ENCODE measurements at places on chromosomes 16 and 17.

DNA sequence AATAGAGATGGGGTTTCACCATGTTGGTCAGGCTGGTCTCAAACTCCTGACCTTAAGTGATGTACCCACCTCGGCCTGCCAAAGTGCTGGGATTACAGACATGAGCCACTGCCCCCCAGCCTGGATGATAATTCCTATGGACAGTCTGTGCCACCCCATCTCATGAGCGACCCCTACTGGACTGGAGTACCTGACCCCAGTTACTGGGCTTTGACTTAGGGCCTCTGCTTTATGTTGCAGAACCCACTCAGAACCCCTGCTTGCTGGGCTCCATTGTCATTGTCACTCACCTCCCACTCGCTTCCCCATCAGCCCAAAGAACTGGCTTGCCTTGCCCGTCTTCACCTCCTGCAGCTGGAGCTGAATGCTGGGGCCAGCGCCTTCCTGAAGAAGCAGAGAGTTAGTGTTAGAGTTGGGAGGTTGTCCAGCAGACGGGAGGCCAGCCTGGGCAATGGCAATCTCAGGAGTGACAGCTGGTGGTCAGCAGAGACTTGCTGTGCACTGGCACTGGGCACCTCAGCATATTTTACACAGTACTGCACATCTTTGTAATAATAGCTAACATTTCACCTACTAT lies 4.0 kb downstream of the TAC4 start:
- DNase-seq, result no peak

DNA sequence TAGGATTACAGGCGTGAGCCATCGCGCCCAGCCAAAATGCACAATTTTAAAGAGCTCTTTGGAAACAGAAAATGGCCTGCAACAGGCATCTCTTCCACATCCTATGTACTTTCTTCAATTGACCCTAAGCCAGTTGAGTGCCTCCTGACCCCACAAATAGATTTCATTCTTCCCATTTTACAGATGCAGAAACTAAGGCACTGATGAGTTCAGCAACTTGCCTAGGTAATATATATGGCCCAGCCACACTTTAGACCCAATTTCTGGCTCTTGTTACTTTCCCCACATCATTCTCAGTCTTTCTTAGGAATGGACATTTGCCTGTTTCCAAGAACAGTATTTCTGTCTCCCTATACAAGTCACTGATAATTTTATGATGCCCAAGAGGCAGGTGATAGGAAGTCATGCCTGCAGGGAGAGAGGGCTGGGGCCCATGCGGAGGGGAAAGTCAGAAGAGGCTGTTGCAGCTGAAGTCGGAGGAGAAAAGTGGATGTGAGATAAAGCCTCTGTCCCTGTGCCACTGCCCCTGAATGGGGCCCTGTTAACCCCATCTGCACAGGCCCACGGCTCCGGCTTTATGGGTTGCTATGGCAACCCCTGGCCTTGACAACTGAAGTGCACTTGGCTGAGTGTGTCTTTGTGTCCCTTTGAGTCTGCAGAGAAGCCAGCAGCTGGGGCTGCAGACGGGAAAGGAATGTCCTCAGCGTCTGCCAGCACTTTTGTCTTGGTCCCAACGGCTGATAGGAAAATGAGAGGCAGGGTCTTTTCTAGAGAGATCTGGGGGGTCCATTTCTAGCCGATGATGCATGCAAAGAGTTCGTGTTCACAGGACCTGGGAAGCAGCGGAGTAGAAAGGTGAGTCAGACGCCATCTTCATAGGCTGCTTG lies 45.9 kb downstream of the ABAT start:
- DNase-seq, result peak; percentile 23

DNA sequence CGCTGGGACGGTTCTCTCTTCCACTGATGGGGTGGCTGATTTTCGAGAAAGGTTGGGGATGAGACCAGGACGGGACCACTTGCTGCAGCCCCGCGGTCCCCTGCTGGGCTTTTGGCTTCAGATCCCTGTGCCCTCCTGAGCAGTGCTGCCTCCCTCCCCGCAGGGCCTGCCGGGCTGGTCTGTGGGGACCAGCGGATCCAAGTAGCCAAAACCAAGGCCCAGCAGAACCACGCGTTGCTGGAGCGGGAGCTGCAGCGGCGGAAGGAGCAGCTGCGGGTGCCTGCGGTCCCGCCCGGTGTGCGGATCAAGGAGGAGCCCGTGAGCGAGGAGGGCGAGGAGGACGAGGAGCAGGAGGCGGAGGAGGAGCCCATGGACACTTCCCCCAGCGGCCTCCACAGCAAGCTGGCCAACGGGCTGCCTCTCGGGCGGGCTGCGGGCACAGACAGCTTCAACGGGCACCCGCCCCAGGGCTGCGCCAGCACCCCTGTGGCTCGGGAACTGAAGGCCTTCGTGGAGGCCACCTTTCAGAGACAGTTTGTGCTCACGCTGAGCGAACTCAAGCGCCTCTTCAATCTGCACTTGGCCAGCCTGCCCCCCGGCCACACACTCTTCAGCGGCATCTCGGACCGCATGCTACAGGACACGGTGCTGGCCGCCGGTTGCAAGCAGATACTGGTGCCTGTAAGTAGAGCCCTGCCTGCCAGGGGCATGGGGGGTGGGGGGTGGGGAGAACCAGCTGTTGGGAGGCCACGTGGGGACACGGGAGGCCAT lies 28.6 kb downstream of the POLR3E start:
- no peak for DNase-seq

DNA sequence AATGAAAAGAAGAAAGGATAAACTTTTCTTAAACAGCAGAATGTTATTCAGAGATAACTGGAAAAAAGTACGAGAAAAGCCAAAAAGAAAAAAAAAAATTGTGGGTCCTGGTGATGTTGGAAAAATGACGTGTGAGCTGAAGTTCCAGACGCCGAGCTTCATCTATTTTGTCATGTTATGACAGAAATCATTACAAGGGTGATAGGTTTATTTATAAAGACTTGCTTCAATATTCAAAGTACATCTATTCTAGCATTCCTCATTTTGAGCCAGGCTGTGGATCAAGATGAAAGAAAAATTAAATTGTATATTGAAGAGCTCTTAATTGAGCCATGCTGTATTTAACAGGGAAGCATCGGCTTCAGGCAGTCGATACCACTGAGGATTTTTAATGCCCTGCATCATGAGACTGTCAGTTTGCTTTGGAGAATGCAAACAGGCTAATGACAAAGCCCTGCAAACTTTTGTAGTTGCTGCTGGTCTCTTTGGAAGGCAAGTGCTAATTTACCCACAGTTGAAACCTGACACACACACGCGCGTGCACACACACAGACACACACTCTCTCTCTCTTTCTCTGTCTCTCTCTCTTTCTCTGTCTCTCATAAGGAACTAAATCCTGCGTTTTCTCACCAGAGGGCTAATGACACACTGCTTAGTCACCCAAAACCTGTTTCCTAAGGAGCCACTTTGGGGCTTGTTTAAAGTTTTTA lies 110.7 kb downstream of the WWOX start:
- no peak for DNase-seq

GRCh38 chr17:30251931-30252330 lies 16.4 kb upstream of the SLC6A4 start:
- no peak for DNase-seq

GRCh38 chr16:65769055-65769465 lies 597.4 kb upstream of the CDH5 start:
- DNase-seq, result no peak

- DNase-seq, result no peak
Measured at GRCh38 chr17:75570772-75571171, 16.8 kb upstream of the MYO15B start.

- no peak for DNase-seq
Measured at GRCh38 chr16:87305505-87306391, 11.4 kb downstream of the C16orf95 start.

DNA sequence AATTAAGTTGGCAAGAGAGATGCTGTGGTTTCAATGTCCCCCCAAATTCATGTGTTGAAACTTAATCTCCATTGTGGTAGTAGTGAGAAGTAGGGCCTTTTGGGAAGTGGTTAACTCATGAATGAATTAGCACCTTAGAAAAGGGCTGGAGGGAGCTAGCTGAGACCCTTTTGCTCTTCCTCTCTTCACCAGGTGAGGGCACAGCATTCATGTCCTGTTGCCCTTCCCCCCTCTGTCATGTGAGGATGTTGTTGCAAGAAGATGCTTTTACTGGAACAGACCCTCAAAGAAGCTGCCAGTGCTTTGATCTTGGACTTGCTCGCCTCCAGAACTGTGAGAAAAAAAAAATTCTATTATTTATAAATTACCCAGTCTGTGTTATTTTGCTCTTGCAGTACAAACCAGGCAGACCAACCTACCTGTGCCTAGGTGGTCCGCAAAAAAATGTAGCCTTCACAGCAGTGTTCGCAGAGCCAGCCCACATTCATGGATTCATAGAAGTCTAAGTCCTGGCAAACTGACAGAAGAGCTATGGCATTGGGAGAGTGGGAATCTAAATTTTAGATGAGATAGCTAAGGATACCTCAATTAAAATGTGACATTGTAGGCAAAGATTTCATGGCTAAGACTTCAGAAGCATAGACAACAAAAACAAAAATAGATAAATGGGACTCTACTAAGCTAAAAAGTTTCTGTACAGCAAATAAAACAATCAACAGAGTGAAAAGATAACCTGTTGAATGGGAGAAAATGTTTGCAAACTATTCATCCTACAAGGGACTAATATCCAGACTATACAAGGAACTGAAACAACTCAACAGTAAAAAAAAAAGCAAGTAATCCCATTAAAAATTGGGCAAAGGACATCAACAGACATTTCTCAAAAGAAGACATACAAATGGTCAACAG lies 32.0 kb upstream of the ABCA5 start:
- DNase-seq, result no peak

GRCh38 chr16:77467821-77468335 lies 33.0 kb upstream of the ADAMTS18 start:
- no peak for DNase-seq

- no peak for DNase-seq
Measured at GRCh38 chr16:56842133-56842532, 22.9 kb upstream of the SLC12A3 start.

- DNase-seq, result no peak
Measured at GRCh38 chr17:59828478-59828760, 64.3 kb downstream of the TUBD1 start.

- DNase-seq, result no peak
Measured at GRCh38 chr16:85511938-85512807, 100.9 kb upstream of the GSE1 start.

DNA sequence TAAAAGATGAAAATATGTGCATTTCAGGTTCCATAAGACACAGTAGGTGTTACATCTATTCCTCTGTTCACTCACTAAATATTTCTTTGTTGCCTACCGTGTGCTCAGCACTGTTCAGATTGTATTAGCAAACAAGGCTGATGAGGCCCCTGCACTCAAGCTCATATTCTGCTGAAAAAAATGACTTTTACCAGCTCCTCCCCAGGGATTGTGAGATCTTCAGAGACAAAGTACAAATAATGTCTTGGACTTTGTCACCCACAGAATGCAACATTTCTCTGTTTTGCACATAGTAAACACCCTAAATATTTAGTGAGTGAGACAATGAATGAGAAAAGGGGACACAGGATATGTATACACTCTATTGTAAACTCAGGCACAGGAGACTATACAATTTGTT lies 21.9 kb upstream of the MYOCD start:
- no peak for DNase-seq

GRCh38 chr17:73316919-73317505 lies 5.2 kb upstream of the CDC42EP4 start:
- no peak for DNase-seq

DNA sequence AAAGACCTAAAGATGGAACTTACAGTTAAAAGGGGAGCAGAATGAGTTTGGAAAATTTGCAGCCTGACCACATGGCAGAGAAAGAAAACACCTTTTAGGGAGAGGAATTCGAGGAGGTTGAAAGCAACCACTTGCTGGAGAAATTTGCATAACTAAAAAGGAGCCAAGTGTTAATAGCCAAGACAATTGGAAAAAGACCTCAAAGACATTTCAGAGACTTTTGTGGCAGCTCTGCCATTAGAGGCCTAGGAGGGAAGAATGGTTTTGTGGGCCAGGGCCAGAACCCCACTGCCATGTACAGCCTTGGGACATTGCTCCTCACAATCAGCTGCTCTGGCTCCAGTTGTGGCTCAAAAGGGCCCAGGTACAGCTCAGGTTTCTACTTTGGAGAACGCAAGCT lies 338.5 kb downstream of the UTP18 start:
- no peak for DNase-seq

GRCh38 chr17:77774182-77774581 lies 184.3 kb upstream of the TNRC6C start:
- DNase-seq, result no peak

- no peak for DNase-seq
Measured at GRCh38 chr17:55607731-55608341, 96.6 kb upstream of the SMIM36 start.

- peak; percentile 3 for DNase-seq
Measured at GRCh38 chr16:27433636-27434035, 31.7 kb downstream of the IL21R start.

DNA sequence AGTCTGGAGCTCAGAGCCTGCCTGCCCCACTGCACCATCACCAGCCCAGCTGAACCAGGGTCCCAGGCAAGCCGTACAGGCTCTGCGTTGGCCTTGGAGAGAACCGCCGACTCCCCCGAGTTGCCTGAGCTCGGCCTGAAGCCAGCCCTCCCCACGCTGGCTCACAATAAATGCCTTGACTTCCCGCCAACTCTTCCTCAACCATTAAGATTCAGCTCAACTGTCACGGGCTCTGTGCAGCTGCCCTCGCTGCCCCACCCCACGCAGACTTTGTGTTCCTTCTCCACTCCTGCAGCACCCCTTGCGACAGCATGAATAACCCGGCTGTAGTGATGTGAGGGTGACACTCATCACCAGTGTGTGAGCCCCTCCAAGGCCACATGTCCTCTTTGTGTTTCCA lies 4.8 kb upstream of the QPRT start:
- DNase-seq, result no peak

DNA sequence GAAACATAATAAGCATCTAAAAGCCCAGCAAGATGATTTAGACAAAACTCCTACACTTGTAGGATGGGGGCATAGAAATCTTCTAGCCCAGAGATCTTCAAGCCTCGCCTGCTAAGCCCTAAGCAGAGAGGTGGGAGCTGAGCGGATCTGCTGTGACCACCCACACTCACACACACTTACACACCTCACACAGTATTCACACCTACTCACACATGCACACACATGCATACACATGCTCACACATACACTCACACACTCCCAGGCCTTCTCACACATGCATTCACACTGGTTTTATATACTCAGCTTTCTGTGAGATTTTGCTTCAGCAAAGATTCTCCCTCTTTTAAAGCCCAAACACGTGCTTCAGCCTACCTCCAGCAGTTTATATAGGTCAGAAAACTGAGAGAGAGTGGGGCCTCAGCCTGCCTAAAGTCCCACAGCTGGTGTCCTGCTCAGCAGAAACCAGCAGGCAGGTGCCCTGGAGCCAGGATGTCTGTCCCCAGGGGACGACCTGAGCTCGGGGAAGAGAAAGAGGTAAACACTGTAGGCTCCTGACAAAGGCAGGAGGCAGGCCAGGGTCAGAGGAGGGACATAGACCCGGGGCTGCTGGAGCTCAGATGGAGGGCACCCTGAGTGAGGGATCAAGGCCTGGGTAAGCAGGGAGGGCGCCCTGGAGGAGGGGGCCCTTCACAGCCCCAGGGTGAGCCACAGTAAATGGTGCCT lies 12.0 kb upstream of the KRT19 start:
- DNase-seq, result no peak

GRCh38 chr17:43350888-43351361 lies 47.9 kb upstream of the ARL4D start:
- DNase-seq, result no peak
